Stimulated activated CD4-positive, alpha-beta T cell treated with anti-CD3 and anti-CD28 coated beads, Interleukin-1b, Interleukin-23, amount 100 ng/mL, for 1 hour (primary cell): ENCODE measurements at places on chromosomes 4 and X.

GRCh38 chr4:145496292-145496691 lies 14.6 kb downstream of the SMAD1 start:
- DNase-seq: no peak

DNA sequence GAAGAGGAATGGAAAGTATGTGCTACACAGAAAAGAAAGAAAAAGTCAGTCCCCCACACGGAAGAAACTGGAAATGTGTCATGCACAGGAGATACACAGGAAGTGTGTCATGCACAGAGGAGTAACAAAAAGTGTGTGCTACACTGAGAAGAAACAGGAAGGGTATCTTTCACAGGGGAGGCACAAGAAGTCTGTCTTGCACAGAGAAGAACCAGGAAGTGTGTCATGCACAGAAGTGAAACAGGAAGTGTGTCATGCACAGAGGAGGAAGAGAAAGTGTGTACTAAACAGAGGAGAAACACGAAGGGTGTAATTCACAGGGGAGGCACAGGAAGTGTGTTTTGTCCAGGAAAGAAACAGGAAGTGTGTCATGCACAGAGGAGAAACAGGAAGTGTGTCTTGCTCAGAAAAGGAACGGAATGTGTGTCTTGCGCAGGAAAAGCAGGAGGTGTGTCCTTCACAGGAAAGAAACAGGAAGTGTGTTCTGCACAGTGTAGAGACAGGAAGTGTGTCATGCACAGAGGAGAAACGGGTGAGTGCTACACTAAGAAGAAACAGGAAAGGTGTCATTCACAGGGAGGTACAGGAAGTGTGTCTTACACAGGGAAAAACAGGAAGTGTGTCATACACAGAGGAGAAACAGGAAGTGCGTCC lies 527.2 kb upstream of the PRKX start:
- DNase-seq: no peak

GRCh38 chr4:172521680-172522079 lies 646.9 kb upstream of the GALNT7 start:
- DNase-seq: no peak

DNA sequence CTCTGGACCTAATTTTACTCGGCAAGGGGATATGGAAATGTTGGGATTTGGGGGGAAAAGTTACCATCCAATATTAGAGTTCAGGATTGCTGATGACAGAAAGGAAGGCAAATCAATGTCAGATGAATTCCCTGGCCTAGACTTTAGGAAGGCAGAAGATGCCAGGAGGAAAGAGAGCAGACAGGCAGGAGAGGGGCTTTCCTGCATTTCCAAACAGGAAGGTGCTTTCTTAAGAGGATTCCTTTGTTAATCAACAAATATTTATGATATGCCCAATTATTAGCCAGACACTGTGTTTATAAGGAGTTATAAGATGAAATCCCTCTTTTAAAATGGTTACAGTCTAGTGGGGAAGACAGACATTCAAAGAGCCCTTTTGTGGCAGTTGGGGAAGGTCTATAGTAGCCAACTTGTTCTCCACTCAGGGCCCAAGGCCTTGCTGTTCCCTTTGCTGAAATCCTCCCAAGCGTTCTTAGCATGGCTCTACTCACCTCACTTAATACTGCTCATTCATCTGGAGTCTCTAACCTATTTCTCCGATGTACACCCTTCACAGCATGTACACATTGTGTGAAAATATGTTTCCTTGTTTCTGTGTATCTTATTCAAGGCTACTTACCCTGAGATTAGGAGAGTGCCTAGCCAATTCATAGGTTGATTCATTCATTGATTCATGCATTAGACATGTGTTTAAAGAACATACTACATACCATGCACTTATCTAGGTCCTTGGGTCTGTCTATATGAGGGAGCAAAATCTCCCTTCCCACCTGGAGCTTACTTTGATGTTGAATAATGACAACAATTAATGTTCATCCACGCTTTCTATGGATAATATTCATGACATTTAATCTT lies 5.3 kb downstream of the IGFBP7 start:
- DNase-seq: no peak

- DNase-seq: no peak
Observed at GRCh38 chrX:130507015-130507414, 105.2 kb downstream of the RBMX2 start.

DNA sequence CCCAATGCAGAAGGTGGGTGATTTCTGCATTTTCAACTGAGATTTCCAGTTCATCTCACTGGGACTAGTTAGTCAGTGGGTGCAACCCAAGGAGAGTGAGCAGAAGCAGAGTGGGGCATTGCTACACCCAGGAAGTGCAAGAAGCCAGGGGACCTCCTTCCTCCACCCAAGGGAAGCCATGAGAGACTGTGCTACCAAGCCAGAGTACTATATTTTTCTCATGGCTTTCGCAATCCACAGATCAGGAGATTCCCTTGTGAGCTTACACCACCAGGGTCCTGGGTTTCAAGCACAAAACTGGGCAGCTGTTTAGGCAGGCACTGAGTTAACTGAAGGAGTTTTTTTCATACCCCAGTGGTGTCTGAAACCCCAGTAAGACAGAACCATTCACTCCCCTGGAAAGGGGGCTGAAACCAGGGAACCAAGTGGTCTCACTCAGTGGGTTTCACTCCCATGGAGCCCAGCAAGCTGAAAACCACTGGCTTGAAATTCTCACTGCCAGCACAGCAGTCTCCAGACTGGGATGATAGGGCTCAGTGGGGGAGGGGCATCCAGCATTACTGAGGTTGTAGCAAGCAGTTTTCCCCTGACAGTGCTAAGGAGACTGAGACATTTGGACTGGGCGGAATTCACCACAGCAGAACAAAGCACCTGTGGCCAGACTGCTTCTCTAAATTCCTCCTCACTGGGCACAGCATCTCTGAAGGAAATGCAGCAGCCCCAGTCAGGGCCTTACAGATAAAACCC lies 903.4 kb downstream of the TECRL start:
- no peak for DNase-seq

GRCh38 chr4:8410641-8411271 lies 29.8 kb downstream of the ACOX3 start:
- DNase-seq: no peak

- no peak for DNase-seq
Observed at GRCh38 chr4:56386091-56386490, 1.2 kb downstream of the AASDH start.

DNA sequence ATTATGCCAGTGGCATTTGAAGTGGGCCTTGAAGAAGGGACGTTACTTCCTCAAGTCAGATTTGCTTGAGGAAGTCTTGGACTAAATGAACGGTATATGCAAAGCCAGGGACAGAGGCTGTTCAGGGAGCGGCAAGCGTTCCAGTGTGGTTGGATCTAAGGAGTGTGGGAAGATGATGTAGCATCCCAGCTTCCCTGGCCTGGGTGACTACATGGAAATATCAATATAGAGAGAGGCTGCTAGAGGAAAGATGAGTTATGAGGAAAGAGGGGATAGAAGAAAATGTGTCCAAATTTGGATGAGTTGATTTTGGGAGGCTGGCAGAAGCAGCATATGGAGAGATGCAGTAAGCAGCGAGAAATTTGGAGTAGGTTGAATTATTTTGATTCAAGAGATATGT lies 432.5 kb upstream of the TENM3 start:
- no peak for DNase-seq

DNA sequence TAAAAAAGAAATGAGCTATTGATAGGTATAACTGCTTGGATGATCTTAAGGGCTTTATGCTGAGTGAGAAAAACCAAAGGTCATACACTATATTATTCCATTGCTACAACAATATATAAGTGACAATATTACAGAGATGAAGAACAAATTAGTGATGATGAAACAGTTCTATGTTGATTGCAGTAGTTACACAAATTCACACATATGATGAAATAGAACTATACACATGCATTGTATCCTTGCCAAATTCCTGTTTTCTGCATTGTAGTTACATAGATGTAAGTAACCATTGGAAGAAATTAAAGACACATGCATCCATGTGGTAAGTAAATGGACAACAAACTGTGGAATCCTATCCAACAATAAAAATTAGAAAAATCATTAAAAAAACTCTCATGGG lies 76.5 kb downstream of the CENPC start:
- DNase-seq: no peak

GRCh38 chr4:66565801-66566200 lies 895.5 kb upstream of the EPHA5 start:
- DNase-seq: no peak

DNA sequence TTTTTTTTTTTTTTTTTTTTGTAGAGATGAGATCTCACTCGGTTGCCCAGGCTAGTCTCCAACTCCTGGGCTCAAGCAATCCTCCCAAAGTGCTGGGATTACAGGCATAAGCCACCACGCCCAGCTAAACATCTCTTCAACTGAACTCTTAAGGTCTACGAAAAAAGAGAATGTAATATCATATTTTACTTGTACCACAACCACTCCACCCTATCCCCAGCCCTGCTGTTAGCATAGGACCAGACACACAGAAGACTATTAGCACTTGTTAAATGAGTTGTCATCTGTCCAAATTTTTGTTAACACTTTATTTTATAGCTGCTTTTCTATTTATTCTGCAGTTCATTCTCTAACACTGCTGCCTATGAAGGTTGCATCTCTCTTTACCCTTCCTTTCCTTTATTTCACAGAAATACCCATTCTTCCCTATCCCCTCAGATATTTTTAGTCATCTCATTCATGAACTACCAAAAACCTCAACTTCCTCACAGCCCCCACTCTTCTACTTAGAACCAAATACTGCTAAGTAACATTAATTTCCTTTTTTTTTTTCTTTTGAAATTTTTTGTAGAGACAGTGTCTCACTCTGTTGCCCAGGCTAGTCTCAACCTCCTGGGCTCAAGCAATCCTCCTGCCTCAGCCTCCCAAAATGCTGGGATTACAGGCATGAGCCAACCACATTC lies 10.1 kb downstream of the SNX12 start:
- DNase-seq: no peak
